ENCODE measurements at places on chromosomes 3 and 15.
A peak's percentile ranks its signal among the peaks of the same experiment; 100 is the strongest.

DNA sequence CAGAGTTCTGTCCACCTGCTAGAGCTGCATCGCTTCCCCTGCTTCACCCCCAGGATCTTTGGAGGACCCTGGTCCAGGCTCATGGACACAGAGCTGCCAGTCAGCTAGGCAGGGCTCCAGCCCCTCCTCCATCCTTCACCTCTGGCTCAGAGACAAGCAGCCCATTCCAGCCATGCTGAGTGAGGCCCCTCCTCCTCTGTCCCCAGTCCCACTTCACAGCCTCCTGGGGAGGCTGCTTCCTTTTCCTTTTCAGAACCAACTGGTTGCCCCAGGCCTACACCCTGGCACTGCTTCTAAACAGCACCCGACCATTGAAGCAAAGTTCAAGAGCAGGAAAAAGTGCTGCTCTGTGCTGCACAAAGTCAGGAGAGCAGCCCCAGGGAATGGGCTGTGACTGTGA is 22.2 kb downstream of the IQSEC1 start:
- no peak for DNase-seq

DNA sequence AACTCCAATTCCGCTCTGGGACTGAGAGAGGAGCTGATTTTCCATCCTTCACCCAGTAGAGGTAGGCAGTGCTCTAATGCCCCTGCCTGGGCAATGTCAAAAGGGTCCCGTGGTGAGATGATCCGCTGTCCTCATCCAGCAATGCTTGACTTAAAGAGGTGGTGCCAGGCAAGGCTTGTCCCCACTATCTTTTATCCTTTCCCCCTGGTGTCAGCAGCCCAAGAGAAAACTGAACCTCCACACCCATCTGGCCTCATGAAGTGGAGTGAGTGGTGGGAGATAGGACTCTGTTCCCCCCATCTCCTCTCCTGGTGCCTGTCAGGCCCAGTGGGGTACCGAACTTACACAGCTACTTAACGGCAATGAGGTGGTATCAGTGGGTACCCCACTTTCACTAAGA is 107.1 kb downstream of the ABHD5 start:
- DNase-seq, result no peak

DNA sequence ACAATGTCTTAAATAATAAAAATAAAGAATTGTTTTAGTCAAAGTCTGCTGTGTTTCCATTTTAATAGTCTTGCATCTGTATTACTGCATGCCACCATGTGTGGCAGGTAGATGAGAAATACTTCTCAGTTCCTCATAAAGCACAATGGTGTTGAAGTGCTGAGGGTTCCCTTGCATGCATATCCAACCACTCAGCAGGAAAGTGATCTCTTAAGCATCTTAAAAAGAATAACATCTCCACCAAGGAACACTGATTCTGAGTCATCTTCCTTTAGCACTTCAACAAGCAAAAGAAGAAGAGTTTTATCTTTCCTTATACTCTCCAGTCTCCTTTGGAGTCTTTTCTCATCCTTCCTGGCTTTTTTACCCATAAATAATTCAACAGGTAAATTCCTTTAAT is 602.0 kb downstream of the TBL1XR1 start:
- DNase-seq, result no peak

GRCh38 chr3:72336821-72337479 is 511.3 kb downstream of the SHQ1 start:
- no peak for DNase-seq

DNA sequence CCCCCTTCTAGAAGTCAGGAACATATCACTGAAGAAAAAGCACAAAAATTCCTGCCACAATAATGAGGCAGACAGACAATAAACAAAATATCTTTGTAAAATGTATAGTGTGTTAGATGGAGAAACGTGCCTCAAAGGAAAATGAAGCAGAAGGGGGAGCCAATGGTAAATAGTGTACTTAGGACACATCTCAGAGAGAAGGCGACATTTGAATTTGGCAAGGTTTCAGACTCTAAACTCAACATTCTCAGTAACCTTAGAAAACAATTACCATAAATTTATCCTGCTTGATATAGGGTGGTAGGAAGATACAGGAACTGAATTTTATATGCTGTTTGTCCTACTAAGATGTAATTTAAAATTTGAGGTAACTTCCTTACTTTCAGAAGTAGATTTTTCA is 52.6 kb upstream of the PTX3 start:
- no peak for DNase-seq

GRCh38 chr3:48784426-48785120 is 63.1 kb downstream of the PRKAR2A start:
- no peak for DNase-seq

GRCh38 chr15:27683121-27683520 is 416.0 kb downstream of the OCA2 start:
- DNase-seq, result no peak

DNA sequence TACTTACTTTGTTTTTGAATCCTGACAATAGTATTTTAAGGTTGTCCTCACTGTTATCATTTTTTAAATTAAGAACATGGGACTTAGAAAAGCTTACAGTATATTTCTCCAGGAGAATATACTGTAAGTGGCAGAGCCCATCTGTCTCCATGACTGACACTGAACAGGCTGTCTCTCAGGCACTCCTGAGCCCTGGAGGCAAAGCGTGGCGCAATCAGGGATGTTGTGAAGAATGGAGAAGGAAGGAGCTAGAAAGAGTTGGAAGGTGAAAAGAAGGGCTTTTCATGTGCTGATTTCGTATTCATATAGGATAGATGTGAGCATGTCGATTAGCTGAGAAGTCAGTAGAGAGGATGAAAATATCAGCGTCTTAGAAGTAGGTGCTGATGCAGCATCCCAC is 41.5 kb downstream of the FGF12 start:
- no peak for DNase-seq

- no peak for DNase-seq
Measured at GRCh38 chr3:61538486-61538885, 22.9 kb upstream of the PTPRG start.

- peak; percentile 14 for DNase-seq
Measured at GRCh38 chr3:4584456-4585249, 91.5 kb downstream of the ITPR1 start.

GRCh38 chr3:38985581-38985980 is 66.2 kb downstream of the SCN11A start:
- no peak for DNase-seq

- no peak for DNase-seq
Measured at GRCh38 chr15:83323296-83323711, 38.8 kb upstream of the BNC1 start.

- DNase-seq, result no peak
Measured at GRCh38 chr3:36124118-36124796, 256.0 kb upstream of the STAC start.

DNA sequence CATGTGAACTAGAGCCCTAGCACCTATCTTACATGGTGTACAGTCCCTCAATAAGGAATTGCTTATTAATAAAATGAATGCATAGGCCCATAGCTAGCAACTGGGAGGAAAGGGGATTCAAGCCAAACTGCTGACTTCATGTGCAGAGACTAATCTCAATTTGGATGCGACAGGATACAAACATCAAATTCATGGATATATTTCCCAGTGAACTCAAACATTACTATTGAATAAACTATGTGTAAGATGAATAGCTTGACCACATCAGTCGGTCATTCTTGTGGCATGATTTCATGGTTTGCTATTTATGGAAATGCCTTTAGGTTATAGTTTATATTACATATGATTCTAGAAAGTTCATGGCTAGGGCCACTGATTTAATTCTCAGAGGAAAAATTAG is 268.6 kb upstream of the SLITRK3 start:
- DNase-seq, result no peak

DNA sequence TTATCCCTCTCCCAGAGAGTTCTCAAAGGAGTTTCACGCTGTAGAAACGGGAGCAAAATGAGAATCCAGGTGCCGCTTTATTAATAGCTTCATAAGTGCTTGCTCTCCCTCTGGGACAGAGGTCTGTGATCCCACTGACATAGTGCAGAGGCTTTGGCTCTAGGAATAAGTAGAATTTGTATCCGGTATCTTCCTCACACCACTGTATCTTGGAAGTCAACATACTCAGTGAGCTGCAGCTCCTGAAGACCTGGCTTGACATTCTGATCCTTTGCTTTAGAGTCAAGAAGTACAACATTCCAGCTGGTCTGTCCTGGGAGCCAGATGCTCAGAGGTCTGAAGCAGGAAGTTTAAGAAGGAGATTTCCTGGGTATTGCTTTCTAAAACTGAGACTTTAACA is 323.0 kb downstream of the LPP start:
- DNase-seq, result no peak

DNA sequence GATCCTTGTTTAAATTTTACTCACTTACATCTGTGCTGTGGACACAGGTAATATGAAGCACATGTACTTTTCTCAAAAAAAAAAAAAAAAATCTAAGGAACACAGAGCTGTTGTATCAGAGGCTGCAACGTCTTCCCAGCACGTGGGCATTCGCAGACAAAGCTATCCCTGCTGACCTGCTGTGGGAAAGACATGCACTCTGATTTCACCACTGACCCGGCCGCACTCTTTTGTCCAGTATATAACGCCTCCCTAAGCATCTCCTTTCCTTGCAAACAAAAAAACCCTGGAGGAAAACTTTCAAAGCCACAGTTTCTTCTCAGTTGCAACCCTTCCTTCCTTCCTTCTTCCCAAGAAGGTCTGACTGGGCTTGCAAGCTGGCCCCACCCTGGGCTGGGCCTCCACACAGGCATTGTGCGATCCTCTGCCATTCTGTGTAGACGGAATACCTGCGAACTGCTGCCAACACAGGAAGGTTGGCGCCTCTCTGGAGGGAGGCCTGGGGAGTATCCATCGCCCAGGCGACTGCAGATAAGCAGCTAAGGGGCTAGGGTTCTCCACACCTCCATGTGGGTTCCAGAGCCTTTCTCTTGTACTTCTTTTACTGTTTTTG is 50.8 kb downstream of the SLC12A8 start:
- no peak for DNase-seq

DNA sequence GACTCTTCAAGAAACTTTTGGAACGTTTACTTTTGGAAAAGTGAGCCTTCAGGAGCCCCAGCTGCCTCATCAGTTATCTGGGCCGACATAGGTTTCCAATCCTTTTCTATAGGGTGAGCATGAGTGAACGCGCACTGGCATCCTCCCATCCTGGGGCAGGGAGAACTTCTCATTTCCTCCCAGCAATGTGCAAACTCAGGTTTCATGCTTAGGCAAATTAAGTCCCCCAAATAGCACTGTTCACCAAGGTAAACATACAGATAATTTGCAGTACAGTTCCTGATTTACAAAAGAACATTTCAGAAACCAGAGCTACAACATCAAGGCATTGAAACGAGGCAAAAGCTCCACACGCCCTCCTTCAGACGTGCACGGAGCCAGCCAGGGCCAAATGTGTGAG is 333.5 kb upstream of the NR2E3 start:
- DNase-seq, result no peak

DNA sequence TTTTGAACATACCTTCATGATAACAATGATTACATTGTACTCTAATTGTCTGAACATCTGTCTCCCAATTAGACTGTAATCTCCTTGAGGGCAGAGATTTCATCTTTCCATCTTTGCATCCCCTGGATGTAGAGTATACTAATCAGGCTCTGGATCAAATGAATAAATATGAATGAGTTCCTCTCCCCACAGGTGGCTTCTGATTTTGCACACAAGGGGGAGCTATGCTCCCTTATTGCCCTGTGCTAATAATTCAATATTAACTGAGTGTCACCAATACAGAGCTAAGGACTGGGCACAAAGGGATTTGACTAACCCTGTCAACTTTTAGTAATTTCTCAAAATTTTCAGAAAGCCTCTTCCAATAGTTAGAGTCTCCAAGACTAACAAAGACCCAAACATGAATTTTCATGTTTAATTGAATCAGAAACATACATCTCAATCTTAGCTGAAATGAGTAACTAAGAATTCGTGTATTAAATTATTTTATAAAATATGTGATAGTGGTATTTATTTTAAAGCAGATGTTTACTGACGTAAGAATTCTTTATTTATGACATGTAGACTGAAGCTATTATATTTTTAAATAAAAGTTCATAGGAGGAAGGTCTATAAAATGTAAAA is 3.0 kb downstream of the DUOXA1 start:
- no peak for DNase-seq

DNA sequence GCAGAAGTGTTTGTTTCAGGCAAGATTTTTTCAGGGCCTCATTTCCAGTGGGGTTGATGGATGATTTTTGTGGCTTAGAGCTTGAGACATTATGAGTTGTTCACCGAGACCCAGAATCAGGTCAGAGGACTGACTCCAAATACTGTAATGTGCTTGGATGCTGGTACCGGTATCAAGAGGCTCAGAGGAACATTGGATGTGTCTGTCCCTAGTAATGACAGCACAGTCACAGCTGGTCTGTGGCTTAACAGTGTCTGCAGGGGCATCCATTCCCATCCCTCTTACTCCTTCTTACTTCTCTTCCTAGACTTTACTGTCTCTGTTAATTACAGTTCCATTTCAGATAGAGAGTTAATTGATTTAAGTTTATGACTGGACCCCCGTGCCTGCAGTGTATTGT is 107.8 kb downstream of the PTPRG start:
- no peak for DNase-seq

GRCh38 chr3:19254784-19255338 is 106.6 kb downstream of the KCNH8 start:
- no peak for DNase-seq

DNA sequence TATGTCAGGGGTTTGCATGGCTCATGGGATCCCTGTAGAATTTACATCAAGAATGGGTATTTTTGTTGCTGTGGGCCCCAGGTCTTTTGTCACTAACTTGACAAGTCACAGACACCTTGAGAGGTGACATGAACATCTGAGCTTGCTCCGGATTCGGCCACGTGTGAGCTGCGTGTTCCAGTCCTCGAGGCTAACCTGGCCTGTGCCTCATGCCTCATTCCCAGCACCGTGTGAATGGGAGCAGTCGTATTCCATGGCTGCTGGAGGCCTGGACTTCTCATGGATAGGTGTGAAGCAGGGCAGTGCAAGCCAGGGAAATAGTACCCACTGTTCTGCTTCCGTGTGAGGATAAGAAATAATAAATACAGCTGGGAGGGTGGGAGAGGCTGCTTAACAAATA is 423.5 kb downstream of the OCA2 start:
- DNase-seq, result no peak

GRCh38 chr15:40054605-40054854 is 15.5 kb upstream of the SRP14 start:
- DNase-seq, result no peak

- DNase-seq, result no peak
Measured at GRCh38 chr15:100385300-100386050, 43.7 kb upstream of the ADAMTS17 start.

DNA sequence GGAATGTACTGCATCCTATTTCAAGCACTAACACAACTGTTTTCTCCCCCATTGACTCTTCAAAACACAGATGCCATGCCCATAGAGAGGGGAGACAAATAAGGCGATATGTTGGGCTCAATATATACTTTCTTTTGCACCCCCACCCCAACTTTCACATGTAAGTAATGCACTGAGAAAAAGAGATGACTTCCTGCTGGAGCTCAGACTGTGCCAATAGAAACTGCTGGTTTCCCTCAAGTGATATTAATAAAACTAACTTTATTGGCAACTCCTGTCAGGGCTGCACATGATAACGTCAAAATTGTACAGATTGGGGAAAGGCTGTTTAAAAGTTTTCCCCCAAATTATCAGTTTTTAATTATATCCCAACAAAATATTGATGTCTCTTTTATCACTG is 163.0 kb downstream of the TNIK start:
- DNase-seq, result no peak

- no peak for DNase-seq
Measured at GRCh38 chr15:27696530-27696929, 402.6 kb downstream of the OCA2 start.

All from T-helper 2 cell treated with Interferon-gamma antibody and Interleukin-4, amounts not matched to agents 5 μg/mL and 100 μg/mL, for 36 hours (primary cell).